ENCODE measurements at places on chromosomes 3 and 15. TPM values are rescaled to one million over a fixed set of nuclear protein-coding genes. Genes with fewer than 3 reads are reported as not detected.

KCNH8 gene
- total RNA-seq, result not detected

DNA sequence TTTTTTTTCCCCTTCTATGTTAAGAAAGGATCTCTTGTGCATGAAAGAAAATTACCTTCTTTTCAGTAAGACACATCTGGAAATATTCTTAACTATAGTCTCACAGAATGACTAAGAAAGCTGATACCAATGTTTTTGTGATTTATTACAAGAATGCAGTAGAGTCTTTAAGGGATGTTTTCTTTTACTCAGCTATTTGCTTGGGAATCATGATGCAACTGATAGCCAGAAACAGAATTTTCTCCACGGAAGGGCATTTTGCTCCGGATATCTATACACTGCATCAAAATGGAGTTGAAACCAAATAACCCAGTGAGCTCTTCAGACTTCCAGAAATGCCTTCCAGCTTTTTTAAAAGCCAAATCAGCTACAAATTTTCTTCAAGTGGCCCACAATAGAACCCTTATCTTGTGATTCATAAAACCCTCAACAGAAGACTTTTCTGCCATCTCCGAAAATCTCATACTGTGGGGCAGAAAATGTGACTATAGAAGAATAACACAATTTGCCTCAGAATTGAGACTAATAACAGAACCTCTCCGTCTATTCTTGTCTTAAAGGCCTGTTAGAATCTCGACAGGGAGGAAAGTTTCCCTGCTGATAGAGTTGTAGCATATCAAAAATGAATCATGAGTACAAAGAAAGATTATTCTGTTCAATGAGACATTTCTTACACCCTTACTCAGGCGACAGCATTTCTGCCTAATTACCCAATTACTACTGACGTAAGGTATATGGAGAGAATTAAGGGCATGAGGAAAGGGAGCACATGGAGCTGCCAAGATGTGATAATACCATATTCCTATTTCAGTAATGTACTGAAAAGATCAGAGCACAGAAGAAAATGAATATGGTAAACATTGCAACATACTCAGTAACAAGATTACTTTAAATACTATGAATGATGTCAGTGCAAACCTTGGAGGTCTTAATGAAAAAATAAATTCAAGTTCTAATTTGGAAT is 900.1 kb downstream of the ROBO1 start:
- DNase-seq, result no peak

DNA sequence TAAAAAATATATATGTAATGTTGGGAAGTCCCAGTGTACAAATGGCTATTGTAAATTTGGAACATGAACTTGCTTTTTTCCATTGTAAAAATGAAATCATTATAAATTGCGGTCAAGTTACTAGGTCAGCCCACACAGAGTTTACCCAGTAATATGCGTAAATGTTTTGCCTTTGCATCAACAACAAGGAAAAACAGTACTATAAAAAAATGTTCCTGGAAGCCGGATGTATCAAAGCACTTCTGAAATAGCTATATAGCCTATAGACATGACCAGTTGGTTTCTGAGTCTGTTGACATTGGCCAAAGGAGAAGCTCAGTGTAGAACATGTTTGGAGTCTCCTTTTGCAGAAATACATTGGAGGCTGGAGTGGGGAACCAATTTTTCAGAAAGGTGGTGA is 23.2 kb downstream of the CTNNB1 start:
- no peak for DNase-seq

- DNase-seq, result no peak
These were observed 62.8 kb upstream of the SPATA12 start for GRCh38 chr3:56997675-56998074.

DNA sequence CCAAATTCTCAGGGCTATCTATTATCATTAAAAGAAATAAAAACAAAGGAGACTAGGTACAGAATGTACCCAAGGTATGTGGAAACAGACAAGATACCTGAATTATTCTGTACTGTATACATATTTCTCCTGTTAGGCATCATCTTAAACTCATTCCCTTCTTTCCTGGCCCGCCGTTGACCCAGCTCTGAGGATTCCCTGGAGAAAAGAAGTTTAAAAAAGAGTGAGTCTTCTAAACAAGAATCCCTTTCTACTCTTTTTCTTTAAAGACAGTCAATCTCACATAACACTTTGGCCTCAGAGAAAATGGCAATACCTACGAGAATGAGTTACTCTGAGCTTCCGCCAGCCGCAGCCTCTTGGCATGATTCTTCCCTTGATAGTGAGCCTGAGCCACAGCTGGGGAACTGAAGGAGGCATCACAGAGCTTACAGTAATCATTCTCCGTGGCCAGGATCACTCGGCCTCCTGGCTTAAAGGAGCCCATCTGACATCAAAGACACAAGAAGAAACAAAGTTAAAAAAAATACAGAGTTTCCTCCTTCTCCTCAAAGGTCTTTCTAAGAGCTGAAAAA is 44.2 kb downstream of the ZMAT3 start:
- no peak for DNase-seq

DNA sequence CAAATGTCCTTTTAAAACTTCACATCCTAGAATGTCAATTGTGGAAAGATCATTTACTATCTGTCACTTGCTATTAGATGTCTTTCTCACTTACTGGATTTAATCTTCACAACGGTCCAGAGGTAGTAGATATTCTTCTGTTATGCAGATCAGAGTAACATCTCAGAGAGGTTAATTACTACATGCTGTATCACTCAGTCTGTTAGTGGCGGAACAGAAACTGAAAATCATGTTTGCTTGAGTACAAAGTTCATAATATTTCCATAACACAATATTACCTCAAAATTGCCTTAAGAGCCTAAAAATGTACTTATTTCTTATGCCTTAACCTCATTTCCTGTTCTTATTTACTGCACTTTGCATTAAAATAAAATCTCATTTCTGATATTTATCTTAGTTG is 28.6 kb upstream of the GPR149 start:
- no peak for DNase-seq

DNA sequence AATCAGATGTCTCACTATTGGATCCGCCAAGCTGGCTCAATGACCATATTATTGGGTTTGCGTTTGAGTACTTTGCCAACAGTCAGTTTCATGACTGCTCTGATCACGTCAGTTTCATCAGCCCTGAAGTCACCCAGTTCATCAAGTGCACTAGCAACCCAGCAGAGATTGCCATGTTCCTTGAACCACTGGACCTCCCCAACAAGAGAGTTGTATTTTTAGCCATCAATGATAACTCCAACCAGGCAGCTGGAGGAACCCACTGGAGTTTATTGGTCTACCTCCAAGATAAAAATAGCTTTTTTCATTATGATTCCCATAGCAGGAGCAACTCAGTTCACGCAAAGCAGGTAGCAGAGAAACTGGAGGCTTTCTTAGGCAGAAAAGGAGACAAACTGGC is 21.5 kb downstream of the SENP8 start:
- no peak for DNase-seq

EFHB gene
- total RNA-seq, result 0.24 TPM

DNA sequence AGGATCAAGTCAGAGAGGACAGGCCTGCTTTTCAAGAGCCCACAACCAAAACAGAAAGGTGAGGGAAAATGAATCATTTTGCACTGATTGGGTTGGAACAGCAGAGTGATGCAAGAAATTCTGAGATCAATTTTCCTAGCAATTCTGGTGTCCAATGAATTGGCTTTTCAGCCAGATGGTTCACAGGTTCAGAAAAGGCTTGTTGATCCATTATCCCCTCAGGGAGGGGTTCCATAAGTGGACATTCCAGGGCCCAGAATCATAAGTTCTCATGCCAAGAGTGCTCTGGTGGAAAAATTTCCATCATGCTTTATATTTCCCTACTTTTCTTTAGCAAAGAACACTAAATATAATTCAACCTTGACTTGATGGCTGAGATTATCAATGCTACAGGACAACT is 16.2 kb downstream of the RBP2 start:
- no peak for DNase-seq

DNA sequence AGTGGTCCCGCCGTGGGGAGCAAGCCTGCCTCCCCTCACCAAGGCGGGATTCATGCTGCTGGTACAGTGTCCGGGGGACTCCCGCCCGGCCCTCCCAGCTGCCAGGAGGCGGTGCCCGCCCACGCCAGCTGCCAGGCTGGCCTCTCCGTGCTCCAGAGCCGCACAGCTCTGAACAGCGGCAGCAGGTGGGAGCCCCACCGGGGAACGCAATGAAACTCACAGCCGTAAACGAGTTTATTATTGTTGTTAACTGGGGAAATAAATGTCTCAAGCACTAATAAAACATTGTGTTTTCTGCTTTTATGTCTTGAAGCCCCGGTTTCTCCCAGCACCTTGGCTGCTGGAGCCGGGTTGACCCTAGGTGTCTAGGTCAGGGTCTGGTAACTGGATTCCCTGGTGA is 317.7 kb upstream of the TLE3 start:
- no peak for DNase-seq

ABTB1 gene
- 6.6 TPM for total RNA-seq

DNA sequence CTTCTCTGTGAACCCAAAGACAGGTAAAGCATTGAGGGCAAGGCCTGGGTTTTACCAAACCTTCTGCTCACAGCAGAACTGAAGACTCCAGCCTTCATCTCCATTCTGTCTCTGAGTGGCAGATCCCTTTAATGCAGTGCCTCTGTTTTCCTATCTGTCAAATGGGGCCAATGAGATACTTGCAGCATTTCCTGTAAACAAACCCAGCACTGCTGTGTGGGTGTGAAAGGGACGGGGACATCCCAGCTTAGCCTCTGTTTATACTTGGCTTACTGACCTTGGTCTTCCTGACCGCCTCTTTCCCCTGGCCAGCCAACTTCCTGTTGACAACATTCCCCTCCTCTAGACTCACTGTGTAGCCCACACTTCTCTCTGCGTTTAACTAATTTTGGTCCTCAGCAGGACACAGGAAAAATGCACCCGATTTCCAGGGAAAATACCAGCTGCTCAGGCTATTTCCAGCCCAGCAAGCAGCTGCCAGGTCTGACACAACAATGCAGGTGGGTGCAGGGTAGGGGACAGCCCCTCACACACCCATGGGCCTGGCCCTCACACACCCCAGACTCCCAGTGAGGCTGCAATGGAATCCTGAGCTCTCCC is 105.9 kb upstream of the HERC1 start:
- DNase-seq, result no peak
